ENCODE measurements at places on chromosomes 12 and 14.

GRCh38 chr12:65925626-65926025 is 101.3 kb downstream of the HMGA2 start:
- DNase-seq: no peak

- DNase-seq: no peak
Measured at GRCh38 chr14:75807667-75808360, 146.8 kb downstream of the TTLL5 start.

DNA sequence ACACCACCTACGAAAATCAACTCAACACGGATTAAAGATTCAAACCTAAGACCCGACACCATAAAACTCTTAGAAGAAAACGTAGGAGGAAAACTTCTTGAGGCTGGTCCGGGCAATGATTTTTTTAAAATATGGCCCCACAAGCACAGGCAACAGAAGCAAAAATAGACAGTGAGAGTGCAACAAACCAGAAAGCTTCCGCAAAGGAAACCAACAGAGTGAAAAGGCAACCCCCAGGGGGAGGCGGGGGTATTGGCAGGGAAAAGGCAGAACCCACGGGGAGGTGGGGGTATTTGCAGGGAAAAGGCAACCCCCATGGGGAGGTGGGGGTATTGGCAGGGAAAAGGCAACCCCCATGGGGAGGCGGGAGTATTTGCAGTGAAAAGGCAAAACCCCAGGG is 20.5 kb upstream of the FBRSL1 start:
- DNase-seq: no peak

DNA sequence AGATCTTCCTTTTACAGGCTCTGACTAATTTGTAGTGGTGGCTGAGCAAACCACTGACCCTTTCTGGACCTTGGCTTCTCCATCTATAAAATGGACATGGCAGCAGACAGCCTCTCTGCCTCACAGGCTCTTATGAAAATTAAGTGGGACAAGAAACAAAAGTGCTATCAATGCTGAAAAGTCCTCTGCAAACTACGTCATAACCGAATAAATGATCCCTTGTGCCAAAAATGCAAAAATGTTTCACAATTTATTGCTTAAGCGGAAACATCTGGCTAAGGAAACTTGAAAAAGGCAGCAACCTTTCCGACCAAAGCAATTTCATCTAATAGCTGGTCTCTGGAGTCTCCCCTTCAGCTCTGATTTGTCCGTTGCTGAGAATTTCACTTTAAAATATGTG is 108.5 kb upstream of the PLXNC1 start:
- no peak for DNase-seq

DNA sequence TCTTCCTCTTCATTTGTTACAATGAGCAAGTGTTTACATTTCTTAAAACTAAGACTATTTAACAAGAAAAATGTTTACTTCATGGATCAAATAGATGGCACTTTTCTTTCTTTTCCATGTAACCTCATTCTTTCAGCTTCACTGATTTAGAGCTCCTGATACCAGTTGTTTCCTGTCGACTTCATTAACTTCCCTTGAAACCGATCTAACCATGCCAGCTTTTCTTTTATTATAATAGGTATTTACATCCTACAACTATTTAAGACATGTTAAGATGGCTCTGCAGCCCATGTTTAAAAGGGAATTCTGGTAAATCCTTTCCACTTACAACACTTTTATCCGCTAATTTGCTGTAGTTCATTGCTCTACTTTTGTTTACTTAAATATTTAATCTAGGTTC is 107.3 kb upstream of the DCN start:
- DNase-seq: no peak

DNA sequence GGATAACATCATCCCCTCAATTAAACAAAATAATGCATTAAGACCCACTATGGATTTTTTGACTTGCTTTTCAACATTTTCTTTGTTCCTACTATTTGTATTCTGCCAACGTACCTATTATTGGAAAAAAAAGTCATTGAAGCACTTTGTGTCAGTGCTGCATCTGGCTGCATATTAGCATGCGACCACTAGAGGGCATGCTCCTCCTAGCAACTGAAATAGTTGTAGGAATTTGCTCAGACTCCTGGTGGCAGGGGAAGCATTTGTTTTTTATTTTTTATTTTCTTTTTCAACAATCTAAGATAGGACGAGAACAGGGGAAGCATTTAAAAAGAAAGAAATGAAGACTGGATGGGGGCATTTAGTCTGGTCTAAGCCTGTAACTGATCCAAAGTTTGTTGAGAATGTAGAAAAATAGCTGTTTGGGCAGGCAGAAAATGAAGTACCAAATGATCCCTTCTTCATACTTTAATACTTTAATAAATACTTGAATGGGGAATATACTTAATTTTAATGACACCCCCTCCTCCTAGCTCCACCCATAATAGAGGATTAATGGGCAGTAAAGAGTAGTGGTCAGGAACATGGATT is 14.5 kb upstream of the CLEC4A start:
- DNase-seq: peak; percentile 80

DNA sequence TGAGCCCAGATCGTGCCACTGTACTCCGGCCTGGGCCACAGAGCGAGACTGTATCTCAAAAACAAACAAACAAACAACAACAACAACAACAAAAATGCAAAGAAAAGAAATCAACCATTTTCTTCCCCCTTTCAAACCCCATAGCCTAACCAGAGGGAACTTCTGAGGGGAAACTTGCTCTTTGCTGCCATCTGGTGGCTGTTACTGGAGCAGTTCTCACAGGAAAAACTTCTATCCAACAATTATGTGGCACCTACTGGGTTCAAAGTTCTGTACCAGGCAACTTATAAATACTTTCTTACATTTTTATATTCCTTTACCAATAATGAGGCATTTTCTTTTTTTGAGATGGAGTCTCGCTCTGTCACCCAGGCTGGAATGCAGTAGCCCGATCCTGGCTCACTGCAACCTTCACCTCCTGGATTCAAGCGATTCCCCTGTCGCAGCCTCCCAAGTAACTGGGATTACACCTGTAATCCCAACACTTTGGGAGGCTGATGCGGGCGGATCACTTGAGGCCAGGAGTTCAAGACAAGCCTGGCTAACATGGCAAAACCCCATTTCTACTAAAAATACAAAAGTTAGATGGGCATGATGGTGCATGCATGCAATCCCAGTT is 50.9 kb upstream of the BICDL1 start:
- DNase-seq: peak; percentile 68
